ENCODE measurements at places on chromosomes 3 and 15.
A peak's percentile ranks its signal among the peaks of the same experiment; 100 is the strongest.

- DNase-seq = no peak
Observed at GRCh38 chr15:22988811-22989210, 8.6 kb upstream of the CYFIP1 start.

DNA sequence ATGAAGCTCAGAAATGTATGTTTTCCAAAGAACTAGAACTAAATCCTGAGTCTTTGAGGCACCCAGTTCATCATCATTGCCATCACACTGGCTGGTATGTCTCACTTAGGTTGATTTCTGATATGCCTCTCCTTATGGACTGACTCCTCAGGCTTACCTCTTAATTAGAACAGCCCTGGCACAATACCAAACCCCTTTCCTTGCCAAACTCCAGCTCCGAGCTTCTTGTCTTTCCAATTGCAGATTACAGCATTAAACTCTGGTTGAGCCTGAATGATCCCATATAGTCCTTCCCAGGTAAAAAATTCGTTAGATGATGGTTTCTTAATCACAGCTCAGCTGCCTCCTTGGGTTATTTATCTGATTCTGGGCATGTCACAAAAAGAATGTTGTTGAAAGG lies 66.3 kb downstream of the RTP4 start:
- no peak for DNase-seq

GRCh38 chr3:107643038-107643883 lies 120.5 kb downstream of the BBX start:
- DNase-seq = no peak

DNA sequence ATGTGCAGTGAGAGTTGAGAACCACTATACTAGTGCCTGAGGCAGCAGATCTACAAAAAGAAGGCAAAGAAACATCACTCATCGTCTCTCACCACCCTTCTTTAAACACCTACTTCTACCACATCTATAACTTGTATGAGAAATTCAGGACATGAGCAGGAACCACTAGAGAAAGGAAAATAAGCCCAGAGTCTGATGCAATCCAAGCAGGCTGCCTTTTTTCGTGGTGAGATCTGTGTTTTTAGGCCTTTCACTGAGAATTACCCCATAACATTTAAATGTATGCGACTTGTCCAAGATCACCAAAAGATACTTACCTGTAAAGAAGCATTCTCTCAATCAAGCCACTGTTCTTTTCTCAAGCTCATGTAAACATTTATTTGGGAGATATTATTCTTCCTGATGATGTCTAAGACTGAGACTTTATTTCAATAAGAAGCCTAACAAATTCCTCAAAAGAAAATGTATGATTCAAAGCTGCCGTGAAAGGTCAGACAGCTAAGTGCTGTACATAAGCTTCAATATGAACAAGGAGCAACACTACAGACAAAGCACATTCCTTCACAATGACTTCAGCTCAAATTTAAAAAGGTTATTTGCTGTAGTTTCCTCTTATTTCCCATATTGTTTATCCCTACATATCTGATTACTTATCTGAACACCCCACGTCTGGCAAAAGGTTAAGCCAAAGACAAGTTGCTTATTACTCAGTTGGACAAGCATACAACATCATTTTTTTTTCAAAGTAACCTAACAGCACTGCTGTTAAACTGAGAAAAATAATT lies 16.5 kb downstream of the SPICE1 start:
- no peak for DNase-seq

- DNase-seq = peak; percentile 42
Observed at GRCh38 chr3:116770815-116771450, 61.4 kb downstream of the TUSC7 start.

DNA sequence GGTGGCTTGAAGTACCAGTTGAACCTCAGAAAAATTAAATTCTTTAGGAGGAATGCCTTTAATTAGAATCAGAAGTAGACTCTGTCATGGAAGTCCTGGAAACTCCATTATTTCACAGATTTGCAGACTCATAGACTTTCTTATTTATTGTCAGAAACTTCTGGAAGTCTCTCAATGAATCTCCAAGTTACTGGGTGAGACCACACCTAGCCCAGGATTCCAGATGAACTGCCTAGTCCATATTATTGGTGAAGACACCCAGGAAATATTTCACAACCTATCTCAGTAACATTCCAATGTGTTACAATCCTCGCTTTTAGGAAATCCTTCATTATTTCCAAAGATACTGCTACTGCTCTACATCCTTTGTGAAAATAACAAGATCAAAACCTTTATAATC lies 6.5 kb upstream of the THBS1 start:
- DNase-seq = no peak

- no peak for DNase-seq
Observed at GRCh38 chr3:119783883-119784282, 2.0 kb downstream of the NR1I2 start.

DNA sequence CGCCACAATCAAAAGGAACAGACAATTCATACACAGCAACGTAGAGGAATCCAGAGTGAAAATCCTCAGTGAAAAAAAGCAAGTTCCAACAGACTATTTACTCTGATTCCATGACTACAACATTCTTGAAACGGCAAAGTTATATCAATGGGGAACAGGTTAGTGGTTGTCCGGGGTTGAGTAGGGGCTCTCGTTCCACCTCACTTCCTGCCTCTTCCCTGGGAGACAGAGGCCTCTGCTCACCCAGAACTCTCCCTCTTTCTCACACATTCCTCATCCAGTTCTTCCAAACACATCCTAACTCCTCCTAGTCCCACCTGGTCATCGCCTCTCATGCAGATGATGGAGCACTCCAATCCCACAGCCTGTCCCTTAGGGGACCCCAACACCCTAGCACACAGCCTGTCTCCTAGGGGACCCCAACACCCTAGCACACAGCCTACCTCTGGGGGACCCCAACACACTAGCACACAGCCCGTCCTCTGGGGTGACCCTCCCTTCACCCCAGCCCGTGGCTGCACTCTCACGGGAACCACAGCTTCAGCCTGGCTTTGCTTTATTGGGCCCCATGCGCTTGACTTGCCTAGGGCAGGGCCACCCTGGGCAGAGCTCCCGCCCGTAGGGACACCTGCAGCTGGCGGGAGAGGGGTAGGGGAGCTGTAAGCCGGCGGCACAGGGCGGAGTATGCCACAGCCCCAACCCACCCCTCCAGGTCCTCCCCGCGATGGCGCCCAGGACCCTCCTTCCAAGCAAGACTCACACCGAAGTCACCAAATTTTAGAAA lies 5.2 kb downstream of the OCA2 start:
- no peak for DNase-seq

DNA sequence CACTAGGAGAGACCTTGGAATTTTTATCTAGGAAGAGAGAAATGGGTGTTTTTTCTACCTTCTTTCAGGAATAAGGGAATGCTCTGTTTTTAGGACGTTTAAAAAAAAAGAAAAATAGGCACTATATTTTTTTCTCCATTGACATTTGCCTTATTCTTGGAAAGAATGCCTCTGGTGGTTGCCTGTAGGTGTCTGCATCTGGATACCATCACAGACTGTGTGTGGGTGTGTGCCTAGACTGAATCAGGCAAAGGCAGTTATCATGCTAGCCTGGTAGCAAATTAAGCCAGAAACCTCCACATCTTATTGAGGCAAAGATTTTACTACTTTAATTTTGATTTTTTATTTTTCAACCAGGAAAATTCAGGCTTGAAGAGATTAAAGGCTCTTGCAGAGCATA lies 513.6 kb upstream of the KCNMB2 start:
- DNase-seq = no peak

GRCh38 chr3:105610473-105610872 lies 243.8 kb downstream of the ALCAM start:
- DNase-seq = no peak
